ENCODE measurements at places on chromosomes 11 and 22.

- DNase-seq: no peak
Measured at GRCh38 chr11:66020618-66021357, 5.5 kb downstream of the CATSPER1 start.

GRCh38 chr11:34266090-34266912, 91.5 kb downstream of the ABTB2 start:
- peak; percentile 92 for DNase-seq

DNA sequence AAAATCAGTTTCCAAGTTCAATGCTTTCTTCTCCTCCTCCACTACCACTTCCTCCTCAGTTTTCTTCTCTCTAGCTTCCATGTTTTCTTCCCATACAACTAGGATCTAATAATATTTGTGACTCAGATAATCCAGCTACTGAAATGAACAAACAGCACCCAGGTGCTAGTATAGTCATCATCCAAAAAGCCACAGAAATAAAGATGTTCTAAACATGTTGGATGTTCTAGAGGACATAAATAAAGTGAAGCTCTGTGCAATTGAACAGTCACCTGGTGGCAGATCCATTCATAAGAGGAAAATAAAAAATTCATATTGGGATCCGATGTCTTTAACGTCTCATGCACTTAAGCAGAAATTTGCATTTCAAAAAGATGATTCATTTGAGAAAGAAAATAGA, 142.8 kb downstream of the ENTHD1 start:
- DNase-seq: no peak

- no peak for DNase-seq
Measured at GRCh38 chr11:14643697-14644225, at the start of gene PDE3B. PDE3B (plus strand) TSS chr11:14643804; CDS start chr11:14644076, 272 bp downstream.

- DNase-seq: no peak
Measured at GRCh38 chr11:102974552-102975280, 19.2 kb upstream of the MMP13 start.

- DNase-seq: no peak
Measured at GRCh38 chr22:17119481-17120202, 1.5 kb downstream of the TMEM121B start.

DNA sequence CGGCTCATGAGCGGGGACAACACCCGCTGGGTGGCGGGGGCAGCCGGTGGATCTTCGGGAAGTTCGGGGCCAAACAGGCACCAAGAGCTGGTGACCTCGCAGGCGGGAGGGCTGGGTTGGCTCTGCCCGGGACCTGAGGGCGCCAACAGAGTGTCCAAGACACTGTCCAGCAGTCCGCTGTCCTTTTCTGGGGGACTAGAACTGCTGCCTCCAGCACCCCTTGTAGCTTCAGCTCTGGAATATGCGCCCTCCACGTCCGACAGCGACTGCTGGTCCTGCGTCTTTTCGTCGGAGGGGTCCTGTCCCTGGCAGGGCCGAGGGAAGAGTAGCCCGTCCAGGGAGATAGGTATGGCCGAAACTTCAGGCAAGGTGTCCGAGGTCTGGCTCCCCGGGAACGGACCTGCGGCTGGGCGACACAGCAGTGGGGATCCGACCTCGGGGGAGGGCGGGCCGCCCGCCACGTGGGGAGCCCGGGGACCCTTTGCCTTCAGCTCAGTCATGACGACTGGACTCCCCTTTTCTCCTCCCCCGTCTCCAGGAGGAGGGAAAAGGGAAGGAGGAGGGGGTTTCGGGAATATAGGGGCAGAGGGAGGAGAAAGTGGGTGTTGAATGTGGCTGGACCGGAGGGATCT, 926 bp downstream of the PGR start:
- DNase-seq: no peak

DNA sequence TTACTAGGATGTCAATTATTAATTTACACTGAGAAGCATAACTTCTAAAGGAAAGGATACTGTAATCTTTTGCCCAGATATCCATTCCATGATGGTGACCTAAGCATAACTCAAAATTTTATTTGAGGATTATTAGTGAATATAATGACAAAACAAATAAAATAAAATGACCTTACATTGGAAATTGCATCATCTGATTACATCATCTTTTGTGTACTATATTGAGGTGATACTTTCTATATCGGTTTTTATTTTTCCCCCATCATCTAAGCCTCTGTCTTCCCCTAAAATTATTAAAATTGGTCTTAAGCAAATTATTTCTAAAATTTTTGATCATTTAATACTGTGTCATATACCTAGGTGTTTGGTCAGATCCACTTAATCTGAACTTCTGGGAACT, 150.1 kb upstream of the CTSC start:
- DNase-seq: no peak

GRCh38 chr11:91296629-91297028, 928.0 kb upstream of the FAT3 start:
- DNase-seq: no peak

DNA sequence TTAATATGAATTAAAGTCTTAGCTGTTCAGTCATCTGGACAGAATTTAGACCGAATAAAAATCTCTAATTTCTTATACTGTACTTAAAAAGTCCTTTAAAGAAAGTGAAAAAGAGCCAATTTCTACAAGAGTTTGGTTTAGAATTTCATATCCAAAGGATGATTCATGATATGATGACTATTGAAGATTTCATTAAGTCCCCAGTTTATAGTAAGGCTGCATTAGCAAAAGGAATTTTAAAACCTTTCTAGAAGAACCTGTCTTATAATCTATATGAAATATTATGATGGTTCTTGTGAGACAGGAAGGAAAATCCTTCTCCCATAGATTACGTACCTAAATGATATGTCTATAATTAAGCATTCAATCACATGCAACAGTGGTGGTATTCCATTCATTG, 34.8 kb downstream of the TSG101 start:
- no peak for DNase-seq

DNA sequence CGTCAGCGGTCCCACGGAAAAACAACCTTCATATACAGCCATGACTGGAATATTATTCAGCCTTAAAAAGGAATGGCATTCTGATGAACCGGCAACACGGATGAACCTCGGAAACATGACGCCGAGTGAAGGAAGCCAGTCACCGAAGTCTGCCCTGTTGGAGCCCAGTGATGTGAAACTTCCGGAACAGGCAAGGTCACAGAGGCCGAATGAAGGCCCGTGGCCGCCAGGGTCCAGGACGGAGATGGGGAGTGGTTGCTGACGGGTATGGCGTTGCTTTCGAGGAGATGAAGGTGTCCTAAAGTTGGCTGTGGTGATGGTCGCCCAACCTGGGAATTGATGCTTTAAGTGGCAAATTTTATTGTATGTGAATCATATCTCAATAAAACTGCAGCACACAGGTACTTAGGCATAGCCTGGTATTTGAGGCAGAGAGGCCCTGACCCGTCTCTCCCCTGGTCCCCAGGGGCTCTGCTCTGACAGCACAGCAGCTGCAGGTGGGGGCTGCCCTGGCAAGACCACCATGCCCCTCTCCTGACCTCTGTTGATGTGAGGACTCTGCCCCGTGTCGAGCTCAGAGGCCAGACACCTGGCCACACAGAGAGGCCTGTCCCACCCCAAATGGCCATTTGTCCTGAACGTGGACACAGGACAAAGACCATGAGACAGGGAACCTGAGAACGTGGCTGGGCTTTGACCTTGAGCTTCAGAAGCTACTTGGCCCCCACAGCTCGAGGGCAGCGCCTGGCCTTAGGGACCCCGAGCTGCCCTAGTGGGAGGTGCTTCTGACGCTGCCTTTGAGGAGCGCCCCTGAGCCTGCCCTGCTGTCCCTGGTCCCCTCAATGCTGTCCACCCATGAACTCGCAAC, 1090.8 kb downstream of the BRD1 start:
- no peak for DNase-seq

- DNase-seq: no peak
Measured at GRCh38 chr11:9600644-9601036, 27.2 kb downstream of the WEE1 start.

GRCh38 chr11:117232092-117232878, at the start of gene RNF214:
RNF214 (plus strand) TSS chr11:117232671; CDS start chr11:117234273, 1,602 bp downstream.
- peak; percentile 24 for DNase-seq

GRCh38 chr11:114399490-114400215, 658 bp downstream of the C11orf71 start:
- peak; percentile 16 for DNase-seq

GRCh38 chr11:2114430-2115241, 24.6 kb downstream of the IGF2 start:
- DNase-seq: no peak

DNA sequence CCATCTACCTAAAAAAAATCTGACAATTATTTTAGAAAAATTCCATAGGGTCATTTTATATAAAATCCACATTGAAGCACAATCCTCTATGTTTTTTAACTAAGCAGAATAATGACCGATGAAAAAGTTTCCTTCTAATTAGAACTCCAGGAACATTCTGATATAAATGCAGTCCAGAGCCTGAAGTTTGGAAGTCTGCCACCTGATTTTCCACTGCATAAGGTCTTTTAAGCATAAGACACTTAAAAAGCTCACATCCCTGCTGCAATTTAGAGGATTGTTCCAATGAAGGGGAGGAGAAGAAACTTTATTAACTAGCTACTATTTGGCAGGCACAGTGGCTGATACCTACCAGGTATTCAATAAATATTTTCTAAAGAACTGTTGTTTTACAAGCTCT, 570.3 kb upstream of the ANO5 start:
- DNase-seq: no peak

GRCh38 chr11:76131671-76132631, 74.4 kb downstream of the WNT11 start:
- DNase-seq: no peak

GRCh38 chr22:37234736-37235711, 9.0 kb downstream of the RAC2 start:
- DNase-seq: no peak

DNA sequence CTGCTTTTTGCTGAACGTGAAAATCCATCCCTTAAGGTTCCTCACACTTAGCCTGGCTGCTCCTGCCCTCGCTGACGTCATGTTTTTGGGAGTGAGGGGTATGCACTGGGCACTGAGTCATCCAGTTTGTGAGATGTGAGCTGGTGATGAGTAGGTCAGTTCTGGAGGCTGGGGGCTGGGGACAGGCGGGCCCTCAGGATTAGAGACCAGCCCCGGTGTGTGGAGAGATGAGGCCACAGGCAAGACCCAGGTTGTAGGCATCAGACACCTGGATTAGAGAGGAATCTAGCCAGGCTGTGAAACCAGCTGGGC, 9.2 kb downstream of the KCNC1 start:
- DNase-seq: no peak

DNA sequence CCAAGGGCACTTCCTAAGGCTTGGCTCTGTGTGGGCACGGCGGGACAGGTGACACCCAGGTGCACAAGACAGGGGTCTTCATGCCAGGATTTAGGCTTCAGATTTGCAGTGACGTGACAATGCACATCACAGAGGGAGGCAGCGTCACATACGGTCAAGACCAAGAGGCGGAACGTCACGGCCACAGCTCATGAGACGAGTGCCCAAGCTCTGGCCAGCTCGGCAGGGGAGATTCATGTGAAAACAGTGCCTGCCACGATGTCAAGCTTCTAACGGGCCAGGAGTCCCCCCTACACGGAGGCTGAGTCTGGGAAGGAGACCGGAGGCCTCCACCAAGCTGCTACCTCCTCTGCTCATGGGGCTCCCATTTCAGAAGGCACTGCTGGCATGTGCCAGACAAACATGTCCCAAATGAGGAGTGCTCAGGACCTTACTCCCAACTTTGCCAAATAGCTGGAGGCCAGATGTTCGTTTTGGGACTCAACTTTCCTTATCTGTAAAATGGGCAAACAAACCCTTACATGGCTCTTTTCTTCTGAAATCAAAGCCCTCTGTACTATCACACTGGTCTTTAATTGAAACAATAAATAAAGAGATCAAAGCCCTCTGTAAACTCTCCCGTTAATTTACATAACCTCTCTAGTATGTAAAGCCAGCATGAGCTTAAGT, 16.6 kb downstream of the VPS37C start:
- no peak for DNase-seq

DNA sequence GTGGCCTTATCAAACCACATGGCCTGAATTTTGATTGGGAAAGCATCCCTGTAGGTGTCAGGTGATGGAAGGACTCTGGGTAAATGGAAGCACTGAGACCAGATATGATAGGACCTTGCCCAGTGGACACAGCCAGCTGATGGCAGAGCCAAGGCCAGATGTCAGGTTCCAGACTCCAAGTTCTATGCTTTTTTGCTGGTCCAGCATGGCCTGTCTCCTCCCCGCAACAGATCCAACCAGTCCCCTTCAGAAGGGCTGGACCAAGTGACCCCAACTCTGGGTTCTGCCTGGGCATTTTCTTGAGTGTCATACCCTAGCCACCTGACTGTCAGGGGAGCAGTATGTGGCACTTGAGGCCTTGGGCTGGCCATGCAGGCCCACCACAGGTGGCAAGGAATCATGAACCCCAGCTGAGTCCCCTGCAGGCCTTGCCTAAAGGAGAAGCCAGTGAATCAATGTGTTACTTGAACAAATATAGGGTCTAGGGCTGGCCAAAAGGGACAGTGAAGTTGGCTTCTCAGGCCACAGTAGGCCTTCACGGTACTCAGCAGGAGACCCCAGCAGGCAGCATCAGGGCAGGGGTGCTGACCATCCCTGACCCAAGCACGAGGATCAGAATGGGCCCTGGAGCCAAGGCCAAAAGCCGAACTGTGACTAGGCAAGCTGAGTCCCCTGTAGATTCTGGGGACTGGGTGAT, 27.1 kb downstream of the KCNQ1OT1 start:
- DNase-seq: no peak

GRCh38 chr22:29442976-29443375, 4.6 kb downstream of the RFPL1 start:
- DNase-seq: no peak

- no peak for DNase-seq
Measured at GRCh38 chr11:13128354-13128753, 119.2 kb downstream of the RASSF10 start.

- no peak for DNase-seq
Measured at GRCh38 chr22:33653532-33654063, 266.7 kb downstream of the LARGE1 start.

DNA sequence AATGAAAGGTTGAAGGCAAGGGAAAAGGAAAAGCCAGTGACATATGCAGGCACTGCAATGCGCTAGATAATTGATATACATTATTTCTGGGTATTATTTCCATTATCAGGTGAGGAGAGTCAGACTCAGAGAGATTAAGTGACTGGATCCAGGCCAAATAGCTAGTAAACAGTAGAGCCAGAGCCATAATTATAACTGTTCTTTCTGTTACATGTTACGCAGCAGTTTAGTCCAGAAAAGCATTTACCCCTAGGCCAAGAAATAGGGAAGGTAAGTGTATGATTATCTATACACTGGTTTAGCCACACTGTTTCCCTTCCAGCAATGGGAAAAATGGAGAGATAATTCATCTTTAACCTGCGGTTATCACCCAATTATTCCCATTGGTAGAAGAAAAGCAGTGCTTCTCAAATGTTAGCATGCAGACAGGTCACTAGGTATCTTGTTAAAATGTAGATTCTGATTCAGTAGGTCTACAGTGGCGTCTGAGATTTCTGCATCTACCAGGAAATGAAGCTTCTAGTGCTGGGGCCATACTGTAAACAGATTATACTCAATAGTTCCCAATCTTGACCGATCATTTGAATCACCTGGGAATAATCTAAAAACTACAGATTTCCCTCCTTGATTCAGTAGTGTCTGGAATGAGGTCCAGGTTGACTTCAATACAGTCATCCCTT, 69.4 kb downstream of the RBFOX2 start:
- no peak for DNase-seq

- no peak for DNase-seq
Measured at GRCh38 chr11:91871791-91872190, 352.8 kb upstream of the FAT3 start.
